ENCODE measurements at places on chromosomes 5 and 9.

GRCh38 chr9:126449725-126450667 lies 123.4 kb downstream of the MVB12B start:
- no peak for DNase-seq

DNA sequence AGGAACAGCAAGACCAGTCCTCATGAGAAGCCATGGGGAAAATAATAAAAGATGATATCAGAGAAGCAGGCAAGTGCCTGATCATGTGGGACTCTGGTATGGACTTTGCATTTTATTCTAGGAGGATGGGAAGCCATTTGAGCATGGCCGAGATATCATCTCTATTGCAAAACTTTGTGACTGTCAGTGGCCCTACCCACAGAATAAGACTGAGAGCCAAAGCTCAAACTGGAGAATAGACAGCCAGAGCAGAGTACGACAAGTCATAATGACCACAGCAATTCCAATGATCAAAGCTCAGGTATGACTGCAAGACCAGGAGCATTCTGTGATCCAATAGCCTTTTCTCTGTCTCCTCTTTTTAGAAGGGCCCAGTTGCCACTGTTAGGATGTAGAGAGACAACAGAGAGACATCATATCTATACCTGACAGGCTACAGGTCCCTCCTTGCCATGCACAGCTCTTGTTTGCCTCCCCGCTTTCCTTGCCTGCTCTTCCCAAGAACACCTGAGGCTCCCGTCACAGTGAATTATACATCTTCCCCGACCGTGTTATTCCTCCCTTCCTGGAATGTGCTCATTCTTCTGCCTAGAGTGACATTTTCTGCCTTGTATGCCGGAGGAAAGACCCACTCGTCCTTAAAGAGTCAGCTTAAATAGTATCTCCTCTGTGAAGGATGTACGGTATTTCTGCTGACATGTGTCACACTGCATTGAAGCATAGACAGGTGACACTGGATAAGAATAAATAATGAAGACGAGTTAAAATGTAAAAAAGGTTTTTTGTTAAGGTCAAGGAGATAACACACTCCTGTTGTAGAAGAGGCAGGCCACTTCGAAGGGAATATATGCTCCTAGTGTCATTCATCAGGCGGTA lies 248.7 kb upstream of the MAP3K1 start:
- no peak for DNase-seq

GRCh38 chr5:56639476-56639875 lies 175.9 kb upstream of the MAP3K1 start:
- no peak for DNase-seq

- DNase-seq = no peak
These were observed 43.7 kb upstream of the ITGA1 start for GRCh38 chr5:52743970-52744369.
